Activated naive CD4-positive, alpha-beta T cell treated with Interleukin-2 at 50 U/mL for 16 hours (primary cell): ENCODE measurements at places on chromosomes 12 and 14.
A peak's percentile ranks its signal among the peaks of the same experiment; 100 is the strongest.

DNA sequence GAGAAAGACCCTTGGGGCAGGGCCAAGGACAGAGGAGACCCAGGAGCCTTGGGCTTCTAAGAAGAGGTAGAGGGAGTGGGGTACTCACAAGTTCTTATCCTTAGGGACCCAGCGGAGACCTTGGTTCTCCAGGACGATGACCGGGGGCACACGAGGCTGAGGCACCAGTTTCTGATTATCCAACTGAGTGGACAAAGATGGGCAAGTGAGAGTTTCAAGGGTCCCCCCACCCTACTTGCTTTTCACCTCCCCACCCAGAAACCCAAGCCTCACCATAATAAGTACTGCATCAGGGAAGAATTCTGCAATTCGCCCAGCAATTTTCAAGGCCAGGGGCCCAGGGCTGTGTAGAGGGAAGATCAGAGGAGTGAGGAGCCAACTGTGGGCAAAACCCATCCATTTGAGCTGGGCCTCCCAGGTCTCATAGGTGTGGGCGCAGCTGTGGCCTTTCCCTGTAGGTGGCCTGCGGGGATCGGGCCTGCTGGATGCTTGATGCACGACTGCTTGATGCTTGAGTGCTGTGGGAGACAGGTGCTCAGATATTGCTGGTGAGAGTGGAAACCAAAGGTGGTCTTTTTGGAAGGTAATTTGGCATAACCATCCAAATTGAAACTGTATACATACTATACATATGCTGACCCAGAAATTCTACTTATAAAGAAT lies 2.0 kb downstream of the EMC9 start:
- DNase-seq = peak; percentile 32

GRCh38 chr12:121860257-121860656 lies 1.6 kb upstream of the HPD start:
- no peak for DNase-seq

DNA sequence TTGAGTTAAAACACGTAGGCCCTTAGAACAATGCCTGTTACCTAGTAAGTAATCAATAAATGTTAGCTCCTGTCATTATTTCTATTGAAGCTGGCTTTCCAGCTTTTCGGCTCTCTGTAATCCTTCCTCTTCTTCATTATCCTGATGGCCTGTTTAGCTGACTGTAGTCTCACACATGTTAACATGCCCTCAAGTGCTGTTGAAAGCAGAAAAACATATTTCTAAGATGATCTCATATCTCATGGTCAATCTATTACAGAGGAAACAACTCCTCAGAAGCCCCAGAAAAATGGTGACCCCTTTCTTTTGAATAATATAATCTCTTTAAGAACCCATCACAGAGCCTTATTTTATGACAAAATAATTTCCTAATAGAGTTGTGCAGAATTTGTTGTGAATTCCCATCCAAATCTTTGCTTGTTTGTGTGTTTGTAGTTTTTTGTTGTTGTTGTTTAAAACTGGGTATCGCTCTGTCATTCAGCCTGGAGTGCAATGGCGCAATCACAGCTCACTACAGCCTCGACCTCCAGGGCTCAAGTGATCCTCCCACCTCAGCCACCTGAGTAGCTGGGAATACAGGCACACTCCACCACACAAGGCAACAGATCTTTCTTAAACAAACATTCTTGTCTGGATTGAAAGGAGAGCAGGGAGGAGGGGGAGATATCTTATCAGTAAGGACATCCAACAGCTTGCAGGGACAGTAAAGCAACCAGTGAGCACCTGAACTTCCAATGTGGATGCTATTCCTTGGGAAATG lies 242.5 kb upstream of the CAND1 start:
- no peak for DNase-seq

DNA sequence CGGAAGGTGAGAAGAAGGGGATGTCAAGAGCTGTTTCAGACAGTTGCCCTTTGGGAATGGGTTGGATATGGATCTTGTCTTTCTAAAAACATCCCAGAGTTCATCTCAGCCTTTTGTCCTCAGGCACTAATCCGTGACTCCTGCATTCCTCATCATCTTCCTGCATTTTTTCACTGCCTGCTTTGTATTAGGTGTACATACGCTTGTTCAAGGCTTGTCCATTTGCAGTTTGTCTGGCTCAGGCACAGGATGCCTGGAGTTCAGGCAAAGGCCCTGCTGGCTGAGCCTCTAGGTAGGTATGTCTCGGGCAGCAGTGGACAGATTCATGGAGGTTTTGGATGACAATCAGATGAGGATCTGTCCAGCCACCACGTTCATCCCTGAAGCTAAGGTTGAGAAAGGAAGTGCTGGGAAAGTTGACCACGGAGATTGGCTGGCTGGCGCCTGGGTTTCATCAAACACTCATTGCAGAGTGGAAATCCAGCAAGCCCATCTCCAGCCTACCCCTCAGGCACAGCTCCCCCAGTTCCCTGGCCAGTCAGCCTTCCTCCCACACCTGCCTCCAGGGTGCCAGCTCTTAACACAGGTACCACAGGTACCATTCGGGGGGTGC lies 12.4 kb upstream of the TMEM106C start:
- DNase-seq = no peak

DNA sequence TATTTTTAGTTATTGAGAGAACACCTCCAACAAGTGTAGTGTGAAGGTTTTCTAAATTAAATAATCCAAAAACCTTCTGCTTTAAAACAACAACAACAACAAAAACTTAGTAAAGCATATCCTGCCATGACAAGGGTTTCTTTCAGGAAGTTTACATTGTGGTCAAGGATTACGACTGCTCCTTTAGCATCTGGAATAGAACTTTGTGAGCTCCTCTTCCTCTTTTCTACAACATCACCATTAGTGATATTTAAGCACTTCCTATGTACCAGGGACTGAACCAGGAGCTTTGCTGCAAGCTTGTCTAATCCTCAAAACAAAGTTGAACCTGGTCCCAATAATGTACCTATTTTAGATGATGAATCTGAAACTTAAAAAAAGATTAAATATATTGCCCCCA lies 315.4 kb upstream of the KITLG start:
- DNase-seq = no peak

GRCh38 chr12:3913278-3913677 lies 40.1 kb upstream of the PARP11 start:
- DNase-seq = peak; percentile 38

- no peak for DNase-seq
Observed at GRCh38 chr12:104369708-104370107, 66.2 kb downstream of the EID3 start.

- DNase-seq = no peak
Observed at GRCh38 chr12:4246116-4246515, 27.4 kb upstream of the CCND2 start.
